ENCODE measurements at places on chromosomes 12 and 14.

GRCh38 chr12:4307593-4308333 is 13.2 kb upstream of the TIGAR start:
- DNase-seq: no peak

GRCh38 chr14:94462763-94463572 is 10.4 kb upstream of the SERPINA11 start:
- no peak for DNase-seq

GRCh38 chr12:12837025-12837812 is 24.1 kb downstream of the DDX47 start:
- DNase-seq: no peak

DNA sequence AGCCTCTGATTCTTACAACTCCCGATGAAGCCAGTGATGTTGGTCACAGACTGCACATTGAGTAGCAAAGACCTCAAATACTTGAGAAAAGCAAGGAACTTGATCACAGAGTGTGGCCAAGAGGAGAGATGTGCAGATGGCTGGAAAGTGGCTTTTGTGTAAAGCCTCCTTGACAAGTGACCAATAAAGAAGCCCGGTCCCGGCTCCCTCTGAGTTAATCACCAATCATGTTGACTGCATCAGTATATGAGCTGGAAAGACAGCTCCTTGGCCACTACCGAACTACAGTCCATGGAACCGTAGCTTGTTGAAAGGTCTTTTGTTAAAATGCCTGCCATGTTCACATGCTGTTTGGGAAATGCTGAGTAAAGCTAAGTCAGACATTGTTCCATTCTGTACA is 23.7 kb upstream of the SERPINA6 start:
- DNase-seq: no peak

Measured in KG1 (cell line).